ENCODE measurements at places on chromosomes 2 and 18.
A peak's percentile ranks its signal among the peaks of the same experiment; 100 is the strongest.

- no peak for DNase-seq
Observed at GRCh38 chr2:131103165-131103564, 2.0 kb upstream of the PLEKHB2 start.

GRCh38 chr18:33577685-33578517 is at the start of gene ASXL3:
Gene ASXL3, plus strand, starts transcription at chr18:33578219. Its CDS starts 413 bp downstream, at chr18:33578632.
- DNase-seq = no peak

GRCh38 chr2:160687629-160688028 is 194.0 kb upstream of the RBMS1 start:
- DNase-seq = no peak

DNA sequence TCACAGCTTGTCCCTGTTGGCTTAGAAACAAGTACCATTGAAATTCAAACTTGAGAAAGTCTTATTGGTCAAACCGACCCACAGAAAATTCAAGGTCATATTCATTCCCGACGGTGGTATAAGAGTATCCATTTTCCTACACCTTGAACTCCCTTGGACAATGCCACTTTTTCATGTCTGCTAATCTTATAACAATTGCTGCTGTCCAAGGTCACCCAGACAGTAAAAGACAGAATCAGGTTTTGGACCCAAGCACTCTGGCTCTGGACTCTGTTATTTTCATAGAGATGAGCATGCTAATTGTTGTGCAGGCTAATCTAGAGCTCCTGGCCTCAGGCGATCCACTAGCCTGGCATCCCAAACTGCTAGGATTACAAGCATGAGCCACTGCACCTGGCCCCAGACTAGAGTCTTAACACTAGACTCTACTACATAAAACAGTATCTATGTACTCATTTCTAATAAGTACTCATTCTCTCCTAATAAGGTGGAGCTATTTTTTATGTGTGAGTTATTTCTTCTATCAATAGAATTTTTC is 57.8 kb downstream of the C2orf76 start:
- no peak for DNase-seq

DNA sequence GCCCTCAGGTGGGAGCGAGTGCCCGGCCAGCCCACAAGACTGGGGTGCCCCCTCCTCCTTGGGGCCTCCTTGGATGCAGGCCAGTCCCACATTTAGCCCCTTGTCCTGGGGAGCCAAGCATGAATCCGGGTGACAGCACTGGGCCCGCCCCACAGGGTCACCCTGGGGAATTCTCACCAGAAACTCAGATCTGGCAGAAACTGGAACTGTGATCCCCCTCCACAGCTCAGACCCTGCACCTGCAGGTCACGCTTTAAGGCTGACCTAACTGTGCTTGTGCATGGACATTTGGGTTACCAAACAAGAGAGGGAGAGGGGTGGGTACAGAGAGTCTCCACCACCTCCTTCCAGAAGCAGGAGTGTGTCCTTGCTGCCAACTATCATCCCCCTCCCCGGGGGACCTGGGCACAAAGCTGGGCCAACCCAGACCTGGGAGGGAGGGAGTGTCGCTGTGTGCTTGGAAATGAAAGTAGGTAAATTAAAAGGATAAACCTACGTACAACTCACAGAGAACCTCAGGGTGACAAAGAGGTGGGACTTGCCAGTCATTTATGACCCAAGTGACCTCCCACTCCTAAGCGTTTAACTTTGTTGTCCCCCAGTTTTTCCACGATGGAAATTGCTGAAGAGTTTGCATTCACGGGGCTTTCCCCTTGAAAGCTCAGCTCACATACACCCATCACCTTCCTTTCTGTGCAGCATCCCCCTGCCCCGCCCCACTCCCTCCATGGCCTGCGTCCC is 9.1 kb downstream of the ITM2C start:
- DNase-seq = no peak

GRCh38 chr18:45589356-45590035 is 25.8 kb upstream of the SLC14A2 start:
- DNase-seq = no peak

GRCh38 chr18:58038063-58038462 is 6.0 kb upstream of the NEDD4L start:
- DNase-seq = no peak

DNA sequence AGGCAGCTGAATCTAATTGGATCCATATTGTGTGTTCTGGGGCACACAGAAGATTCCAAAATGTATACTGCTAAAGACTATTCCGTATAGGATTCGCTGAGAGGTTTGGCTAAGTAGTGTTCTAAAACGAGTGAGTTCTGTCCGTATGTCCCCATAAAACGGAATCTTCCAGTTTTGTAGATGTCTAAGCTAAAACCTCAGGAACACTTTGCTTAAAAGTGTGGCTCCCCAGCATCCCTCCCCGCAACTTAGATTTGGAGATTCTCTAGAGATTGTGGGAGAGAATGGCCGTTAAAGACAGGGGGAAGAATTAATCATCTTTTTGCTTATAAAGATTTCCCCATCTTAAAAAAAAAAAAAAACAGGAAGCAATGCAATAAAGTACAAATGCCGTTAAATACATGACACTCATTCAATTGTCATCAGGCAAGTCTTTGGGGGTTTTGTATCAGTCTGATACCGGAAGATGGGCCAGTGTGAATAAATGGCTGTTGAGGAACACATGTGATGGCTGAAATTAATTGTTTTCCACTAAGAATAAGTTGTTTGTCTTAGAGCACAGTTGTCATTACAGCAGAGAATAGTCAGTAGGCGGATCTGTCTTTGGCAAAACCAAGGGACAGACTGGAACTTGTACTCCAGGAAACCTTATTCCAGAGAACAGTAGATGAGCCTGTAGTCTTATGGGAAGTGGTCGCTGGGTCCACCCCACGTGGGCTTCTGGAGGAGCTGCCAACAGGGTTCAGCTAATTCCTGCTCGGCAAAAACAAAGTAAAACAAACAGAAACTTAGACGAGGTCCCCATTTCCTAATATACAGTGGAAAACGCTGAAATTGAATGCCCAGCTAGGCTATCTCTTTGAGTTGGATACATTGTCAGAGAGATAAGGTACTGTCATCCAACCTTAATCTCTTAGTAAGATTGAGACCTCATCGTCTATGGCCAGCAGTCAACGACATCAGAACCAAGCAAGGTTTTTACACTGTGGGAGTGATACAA is 1.7 kb downstream of the EMILIN2 start:
- no peak for DNase-seq

GRCh38 chr2:161088658-161089350 is 71.4 kb upstream of the TANK start:
- DNase-seq = no peak

GRCh38 chr18:2707551-2708168 is 52.1 kb downstream of the SMCHD1 start:
- no peak for DNase-seq

GRCh38 chr18:77762642-77763041 is 513.0 kb downstream of the GALR1 start:
- DNase-seq = no peak

DNA sequence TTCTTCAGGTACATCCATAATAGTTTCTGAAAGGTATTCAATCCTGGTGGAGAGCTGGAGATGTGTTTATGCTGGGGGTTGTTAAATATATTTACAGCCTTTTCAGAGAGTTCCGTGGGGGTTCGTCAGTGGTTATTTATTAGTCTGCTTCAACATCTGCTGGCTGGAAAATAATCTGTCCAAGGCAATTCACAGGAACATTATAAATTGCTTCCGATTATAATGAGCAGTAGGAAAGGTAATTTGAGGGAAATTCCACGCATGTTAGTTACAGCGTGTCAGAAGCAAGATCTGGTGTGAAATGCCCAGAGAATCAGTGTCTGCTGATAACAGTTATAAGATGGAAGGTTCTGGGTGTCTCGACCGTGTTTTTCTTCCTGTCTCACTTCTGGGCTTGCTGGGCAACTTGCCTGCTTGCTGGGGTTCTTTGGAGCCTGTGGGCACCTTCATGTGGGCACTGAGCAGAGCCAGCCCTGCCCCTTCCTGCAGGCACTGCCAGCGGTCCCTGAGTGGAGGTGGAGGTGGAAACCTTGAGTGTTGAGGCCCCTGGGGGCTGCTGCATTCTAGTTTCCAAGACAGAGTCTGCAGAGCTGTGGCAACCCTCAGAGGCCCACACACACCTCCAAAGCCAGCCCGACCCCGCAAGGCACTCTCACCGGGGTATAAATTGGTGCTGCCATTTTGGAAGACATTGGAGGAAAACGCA is 185.7 kb downstream of the FAM210A start:
- DNase-seq = peak; percentile 48

GRCh38 chr2:238963971-238964328 is 116.1 kb downstream of the TWIST2 start:
- DNase-seq = no peak

- DNase-seq = no peak
Observed at GRCh38 chr2:233023007-233023760, 9.3 kb upstream of the NEU2 start.

GRCh38 chr2:206211657-206212255 is 52.1 kb downstream of the EEF1B2 start:
- no peak for DNase-seq

GRCh38 chr2:232459419-232460035 is 3.6 kb downstream of the ALPI start:
- DNase-seq = no peak

DNA sequence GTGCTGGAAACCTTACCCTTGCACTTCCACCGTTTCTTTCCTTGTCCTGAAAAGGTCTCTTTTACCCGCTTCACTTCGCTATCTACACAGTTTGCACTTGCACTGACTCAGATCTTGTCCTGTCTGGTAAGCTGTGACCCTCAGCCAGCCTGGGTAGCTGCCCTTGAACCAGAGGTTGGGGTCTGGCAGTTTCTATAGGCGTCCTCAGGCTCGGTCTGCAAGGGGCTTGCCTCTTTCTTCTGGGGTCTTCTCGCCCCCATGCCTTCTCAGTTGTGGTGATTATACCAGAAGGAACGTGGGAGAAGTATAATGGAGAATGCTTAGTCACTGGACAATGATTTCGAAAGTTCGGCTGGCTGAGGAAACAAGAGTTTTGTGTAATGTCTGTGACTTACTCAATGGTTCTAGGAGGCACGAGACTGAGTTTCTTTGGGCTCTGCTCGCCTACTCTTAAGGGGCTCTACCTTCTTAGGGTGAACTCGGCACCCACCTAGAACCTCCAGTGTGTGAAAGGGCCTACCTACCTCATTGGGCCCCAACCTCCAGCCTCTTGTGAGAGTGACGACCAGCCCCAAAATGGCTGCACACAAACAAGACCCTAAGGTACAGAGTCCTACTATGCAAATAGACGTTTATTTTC is 6.9 kb upstream of the STAT1 start:
- peak; percentile 80 for DNase-seq

GRCh38 chr2:60555783-60556139 is 2.3 kb upstream of the BCL11A start:
- no peak for DNase-seq

GRCh38 chr18:31233621-31234275 is 71.1 kb upstream of the DSC1 start:
- no peak for DNase-seq

- no peak for DNase-seq
Observed at GRCh38 chr2:158782136-158782535, 13.0 kb upstream of the DAPL1 start.

DNA sequence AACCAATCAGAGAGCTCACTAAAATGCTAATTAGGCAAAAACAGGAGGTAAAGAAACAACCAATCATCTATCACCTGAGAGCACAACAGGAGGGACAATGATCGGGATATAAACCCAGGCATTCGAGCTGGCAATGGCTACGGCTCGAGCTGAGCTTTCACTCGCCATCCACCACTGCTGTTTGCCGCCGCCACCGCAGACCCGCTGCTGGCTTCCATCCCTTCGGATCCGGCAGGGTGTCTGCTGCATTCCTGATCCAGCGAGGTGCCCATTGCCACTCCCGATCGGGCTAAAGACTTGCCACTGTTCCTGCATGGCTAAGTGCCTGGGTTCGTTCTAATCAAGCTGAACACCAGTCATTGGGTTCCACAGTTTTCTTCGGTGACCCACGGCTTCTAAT is 236.7 kb upstream of the DLGAP1 start:
- no peak for DNase-seq

DNA sequence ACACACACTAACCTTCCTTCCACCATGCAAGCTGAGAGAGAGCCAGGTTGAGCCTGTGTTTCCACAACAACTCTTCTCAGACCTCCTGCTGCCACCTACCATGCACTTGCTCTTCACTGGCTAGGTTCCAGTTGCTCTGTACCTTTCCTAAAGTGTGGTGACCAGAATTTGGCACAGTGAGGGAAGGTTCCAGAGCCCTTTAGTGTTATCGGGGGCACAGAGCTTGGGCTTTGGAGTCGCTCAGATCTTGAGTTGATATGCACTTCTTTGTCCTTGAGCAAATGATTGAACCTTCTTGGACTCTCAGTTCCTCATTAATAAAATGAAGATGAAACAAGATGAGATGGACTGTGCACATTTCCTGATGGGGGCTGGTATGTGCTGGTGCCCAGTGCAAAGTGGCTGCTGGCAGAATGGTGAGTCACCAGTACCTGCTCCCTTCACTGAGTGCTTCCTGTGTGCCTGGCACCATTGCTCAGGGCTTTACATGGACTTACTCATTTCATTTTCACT is 47.1 kb downstream of the NEDD4L start:
- no peak for DNase-seq

DNA sequence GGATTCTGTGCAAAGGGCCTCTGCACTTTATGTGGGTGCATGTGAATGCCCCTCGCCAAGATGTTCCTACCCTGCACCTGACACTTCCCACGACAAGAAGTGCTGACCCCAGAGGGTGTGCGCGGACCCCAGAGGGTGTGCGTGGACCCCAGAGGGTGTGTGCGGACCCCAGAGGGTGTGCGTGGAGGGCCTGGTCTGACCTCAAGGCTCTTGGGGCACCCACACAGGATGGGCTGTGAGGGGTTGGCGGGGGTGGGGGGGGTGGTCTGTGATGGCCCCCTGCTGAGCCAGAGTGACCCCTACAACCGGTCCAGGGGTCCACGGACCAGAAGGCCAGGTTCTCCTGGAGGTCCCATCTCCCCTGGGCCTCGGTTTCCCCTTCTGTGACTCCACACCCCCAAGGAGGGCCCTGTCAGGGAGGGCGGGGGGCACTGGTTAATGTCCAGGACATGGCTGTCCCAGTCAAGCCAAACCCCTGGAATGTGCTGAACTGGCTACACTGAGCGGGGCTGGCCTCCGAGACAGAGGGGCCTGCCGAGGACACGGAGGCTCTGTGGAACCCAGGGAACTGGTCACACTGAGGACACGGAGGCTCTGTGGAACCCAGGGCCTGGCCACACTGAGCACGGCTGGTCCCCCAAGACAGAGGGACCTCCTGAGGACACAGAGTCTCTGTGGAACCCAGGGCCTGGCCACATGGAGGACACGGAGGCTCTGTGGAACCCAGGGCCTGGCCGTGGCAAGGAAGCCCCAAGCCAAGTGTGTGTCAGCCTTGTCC is 3.1 kb downstream of the NEU4 start:
- DNase-seq = no peak

Measured in activated T-cell treated with anti-CD3 and anti-CD28 coated beads, Interleukin-2, amount 50 U/mL, for 48 hours (primary cell).